ENCODE measurements at places on chromosomes 11 and 22.

GRCh38 chr22:30416403-30416802 lies 9.2 kb upstream of the MTFP1 start:
- no peak for DNase-seq

GRCh38 chr11:126307706-126308105 lies 3.8 kb downstream of the DCPS start:
- DNase-seq: no peak

GRCh38 chr11:70142221-70142875 lies 60.7 kb upstream of the FADD start:
- no peak for DNase-seq

DNA sequence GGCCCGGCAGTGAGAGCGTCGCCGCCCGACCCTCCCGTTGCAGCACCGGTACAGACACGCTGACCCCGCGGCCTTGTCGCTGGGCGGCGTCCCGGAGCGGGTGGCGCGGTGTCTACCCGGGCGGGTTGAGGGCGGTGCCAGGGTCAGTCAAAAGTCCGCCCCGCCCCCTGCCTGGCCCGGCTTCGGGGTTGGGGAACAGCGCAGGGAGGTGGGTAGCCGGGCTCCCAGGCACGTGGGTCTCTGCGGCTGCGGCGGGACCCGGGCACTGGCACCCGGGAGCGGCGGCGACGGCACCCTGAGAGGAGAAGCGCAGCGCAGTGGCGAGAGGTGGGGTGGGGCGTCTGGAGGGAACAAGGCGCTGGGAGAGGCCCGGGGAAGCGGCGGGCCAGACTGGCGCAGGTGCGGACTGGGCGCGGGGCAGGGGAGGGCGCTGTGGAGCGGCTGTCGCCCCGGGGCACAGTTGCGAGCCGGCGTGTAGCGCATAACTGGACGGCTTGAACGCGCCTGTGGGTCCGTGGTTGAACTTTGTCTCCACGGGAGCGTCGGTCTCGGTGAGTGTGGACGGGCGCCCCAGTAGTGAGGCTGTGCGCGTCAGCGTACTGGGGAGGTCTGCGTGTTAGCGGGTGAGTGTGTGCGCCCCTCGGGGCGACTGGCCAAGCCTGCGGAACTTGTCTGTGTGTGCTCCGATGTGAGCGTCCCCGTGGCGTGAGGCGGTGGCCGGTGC lies at the start of gene P2RY2:
P2RY2 (plus strand) TSS at position 176 of the 724 bp plus-strand sequence. CDS start 15,879 bp downstream, outside the sequence.
- DNase-seq: no peak

- DNase-seq: peak; percentile 51
Measured at GRCh38 chr11:57277845-57278720, 41.0 kb upstream of the APLNR start.

- no peak for DNase-seq
Measured at GRCh38 chr11:112179601-112180000, 4.3 kb downstream of the BCO2 start.

Measured in NCI-H1694 treated with DMSO at 0.1 percent for 48 hours (cell line).